Stimulated activated CD4-positive, alpha-beta T cell treated with anti-CD3 and anti-CD28 coated beads, Interleukin-1b, Interleukin-23, amount 100 ng/mL, for 48 hours (primary cell): ENCODE measurements at places on chromosomes 3 and 15.

DNA sequence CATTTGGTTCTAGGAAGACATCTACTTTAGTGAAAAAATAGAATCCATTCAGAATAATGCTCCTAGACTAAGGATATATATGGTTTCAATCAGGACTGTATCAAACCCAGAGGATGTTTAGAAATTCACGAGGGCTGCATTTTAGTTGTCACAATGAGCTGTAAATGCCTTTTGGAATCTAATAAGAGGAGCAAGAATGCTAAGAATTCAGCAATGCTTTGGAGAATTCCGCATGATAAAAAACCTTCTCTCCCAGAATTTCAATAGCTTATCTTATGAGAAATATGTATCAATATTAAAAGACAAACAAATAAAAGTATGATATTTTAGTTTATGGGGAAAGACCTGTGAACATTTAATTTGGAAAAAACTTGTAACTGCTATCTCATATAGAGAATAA, 885.1 kb downstream of the ZPLD1 start:
- no peak for DNase-seq

GRCh38 chr3:178705925-178706324, 169.7 kb downstream of the KCNMB2 start:
- DNase-seq: no peak

DNA sequence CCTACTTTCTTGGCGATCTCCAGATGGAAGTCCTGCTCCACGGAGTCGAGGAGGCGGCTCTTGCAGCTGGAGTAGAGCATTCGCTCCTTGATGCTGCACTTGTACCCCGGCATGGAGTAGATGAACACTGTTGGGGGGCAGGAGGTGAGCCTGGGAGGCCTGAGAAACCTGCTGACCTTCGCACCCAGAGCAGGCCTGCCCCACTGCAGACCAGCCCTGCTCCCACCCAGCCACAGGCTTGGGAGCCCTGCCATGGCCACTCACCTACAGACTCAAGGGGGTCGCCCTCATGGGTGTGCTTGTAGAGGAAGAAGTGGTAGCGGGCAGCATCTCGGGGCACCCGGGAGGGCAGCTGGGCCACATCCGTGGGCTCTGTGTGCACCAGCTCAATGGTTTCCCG, 4.2 kb upstream of the TLR9 start:
- no peak for DNase-seq

DNA sequence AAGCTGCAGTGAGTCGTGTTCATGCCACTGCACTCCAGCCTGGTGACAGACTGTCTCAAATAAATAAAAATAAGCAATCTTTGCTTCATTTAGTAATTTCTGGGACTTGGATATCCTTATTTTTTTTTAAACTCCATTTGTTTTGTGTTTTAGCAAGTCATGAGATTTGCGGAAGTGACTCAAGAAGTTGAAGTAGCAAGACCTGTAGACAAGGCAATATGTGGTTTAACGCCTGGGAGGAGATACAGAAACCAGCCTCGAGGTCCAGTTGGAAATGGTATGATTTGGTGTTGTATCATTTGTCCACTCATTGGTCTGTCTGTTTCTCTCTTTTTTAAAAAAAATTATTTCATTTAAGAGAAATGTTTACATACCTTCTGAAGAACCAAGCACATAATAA, 16.6 kb upstream of the RPLP1 start:
- DNase-seq: no peak

DNA sequence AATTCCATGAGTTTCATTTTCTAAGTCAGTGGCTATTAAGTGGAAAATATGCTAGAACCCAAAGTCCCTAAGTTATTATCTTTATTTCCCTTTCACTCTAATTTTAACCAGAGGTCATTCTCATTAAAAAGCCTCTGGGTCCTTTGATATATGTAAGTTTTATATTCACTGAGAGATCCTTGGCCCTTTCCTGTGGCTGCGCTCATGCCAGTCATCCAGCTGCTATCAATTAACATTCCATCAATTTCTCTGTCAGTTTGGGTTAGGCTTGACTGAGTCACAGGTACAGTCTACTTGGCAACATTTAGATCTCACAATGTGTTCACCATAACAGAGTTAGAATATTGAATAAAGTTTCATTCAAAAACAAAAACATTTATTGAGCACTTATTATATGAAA, 58.0 kb upstream of the FBN1 start:
- DNase-seq: no peak

DNA sequence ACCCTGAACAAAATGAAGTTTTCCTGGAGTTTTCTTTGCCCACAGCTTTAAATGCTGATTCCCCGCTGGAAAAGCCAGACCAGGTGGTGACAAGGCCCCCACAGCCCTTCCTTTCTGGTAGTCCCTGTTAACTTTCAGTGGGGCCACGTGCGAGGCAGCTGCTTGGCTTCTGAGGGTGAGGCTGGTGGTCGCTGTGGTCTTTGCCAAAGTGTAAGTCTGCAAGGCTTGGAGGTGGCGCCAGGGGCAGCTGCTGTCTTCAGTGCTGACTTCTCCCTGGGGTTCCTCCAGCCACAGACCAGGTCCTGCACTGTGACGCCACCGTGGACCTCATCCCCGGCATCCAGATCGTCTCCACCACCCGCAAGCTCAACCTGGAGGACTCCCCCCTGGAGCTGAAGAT, 54.1 kb upstream of the TAMM41 start:
- no peak for DNase-seq

- DNase-seq: no peak
Observed at GRCh38 chr3:133383175-133383574, 16.7 kb upstream of the BFSP2 start.

GRCh38 chr3:121529308-121529707, 16.5 kb downstream of the POLQ start:
- no peak for DNase-seq

- no peak for DNase-seq
Observed at GRCh38 chr15:38692789-38693062, 128.1 kb upstream of the RASGRP1 start.
